HFFc6 (cell line): ENCODE measurements at places on chromosomes 1 and 21.

- DNase-seq, result no peak
Observed at GRCh38 chr1:45643978-45644377, 20.1 kb upstream of the CCDC17 start.

GRCh38 chr1:27027575-27028250 lies 15.1 kb upstream of the TENT5B start:
- no peak for DNase-seq

GRCh38 chr1:209218981-209219380 lies 364.5 kb upstream of the CAMK1G start:
- no peak for DNase-seq

- no peak for DNase-seq
Observed at GRCh38 chr21:43321111-43321510, 105.8 kb downstream of the SIK1 start.

- DNase-seq, result no peak
Observed at GRCh38 chr1:226044514-226045101, 17.9 kb upstream of the H3-3A start.

DNA sequence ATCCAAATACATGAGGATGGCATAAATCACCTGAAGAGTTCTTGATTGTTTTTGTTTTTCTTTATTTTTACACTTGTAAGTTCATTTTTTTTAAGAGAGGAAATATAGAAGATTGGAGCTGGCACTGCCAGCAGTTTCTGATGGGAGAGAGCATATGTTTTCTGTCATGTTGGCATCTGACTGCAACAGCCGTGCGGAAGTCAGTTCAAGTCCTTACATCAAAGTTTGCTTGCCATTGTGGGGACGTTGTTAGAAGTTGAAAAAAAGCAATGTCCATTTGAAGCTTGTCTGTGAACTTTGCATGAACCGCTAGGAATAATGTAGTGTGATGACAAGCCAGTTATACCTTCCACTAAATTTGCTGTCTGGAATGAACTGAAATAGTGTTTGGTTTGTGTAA lies 126.5 kb upstream of the USH2A start:
- no peak for DNase-seq

DNA sequence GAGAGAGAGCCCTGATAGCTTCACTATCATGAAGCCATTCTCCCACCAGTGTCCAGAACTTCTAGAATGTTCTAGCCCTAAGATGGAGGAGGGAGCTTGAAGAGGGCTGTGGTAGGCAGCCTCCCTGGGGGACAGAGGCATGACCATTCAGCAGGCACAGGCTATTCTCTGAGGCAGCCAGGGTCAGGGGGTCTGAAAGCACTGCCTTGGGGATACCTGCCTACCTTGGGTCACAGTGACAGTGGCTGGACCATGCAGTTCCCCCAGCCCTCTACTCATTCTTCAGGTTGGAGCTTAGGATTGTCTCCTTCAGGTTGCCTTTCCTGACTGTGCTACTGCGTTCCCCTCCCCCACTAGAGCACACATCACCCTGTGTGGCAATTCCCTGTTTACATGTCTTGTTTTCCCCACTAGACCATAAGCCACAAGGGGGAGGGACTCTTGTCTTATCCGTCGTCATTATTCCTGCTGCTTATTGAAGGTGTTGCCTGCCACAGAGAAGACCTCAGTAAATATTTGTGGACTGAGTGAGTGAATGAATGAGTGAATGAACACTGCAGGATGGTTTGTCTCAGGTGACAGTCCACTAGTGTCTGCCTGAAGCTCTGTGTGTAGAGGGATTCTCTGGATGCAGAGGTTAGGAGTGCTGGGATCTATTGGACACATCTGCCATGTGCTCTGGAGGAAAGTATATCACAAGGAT lies 5.2 kb downstream of the ZDHHC18 start:
- no peak for DNase-seq
